ENCODE measurements at places on chromosomes 5 and 9.

DNA sequence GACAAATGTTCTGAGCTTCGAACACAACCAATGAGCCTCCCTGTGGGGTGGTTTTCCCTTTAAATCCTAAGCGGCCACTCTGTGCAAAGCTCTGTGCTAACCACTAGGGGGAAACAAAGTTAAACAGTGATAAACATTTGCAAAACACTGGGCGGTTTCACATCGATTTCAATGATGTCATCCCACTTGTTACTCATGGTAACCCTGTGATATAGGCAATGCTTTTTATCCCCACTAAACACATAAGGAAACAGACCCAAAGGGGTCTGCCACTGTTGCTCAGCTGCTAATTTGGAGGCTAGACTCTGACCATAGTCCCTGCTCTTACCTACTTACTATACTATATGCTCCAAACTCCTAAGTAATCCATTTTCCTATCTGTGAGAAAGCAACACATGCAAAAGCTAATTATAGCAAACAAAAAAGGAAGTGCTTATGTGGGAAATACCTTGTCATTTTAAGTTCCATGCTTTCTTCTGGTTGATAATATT, 57.3 kb downstream of the PTPN3 start:
- peak; percentile 43 for DNase-seq

- no peak for DNase-seq
Observed at GRCh38 chr5:58294598-58295305, 165.1 kb downstream of the PLK2 start.

- DNase-seq, result no peak
Observed at GRCh38 chr9:18379073-18379811, 94.7 kb upstream of the ADAMTSL1 start.

DNA sequence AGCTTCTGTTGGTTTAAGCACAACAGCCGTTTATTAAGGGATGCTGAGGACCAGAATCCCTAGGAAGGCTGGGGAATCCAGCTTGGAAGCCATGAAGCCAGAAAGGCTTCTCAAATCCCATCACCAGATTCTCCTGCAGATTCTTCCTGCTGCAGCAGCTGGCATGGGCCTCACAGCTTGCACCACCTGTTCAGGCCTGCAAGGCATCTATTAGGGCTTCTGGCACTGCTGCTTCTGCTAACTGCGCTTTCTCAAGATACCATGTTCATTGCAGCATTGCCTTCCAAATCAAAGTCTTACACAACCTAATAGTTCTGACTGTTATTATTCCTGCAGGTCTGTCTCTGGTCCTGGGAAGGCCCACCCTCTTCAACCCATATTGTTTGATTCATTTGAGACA, 51.2 kb upstream of the ZNF366 start:
- DNase-seq, result no peak

DNA sequence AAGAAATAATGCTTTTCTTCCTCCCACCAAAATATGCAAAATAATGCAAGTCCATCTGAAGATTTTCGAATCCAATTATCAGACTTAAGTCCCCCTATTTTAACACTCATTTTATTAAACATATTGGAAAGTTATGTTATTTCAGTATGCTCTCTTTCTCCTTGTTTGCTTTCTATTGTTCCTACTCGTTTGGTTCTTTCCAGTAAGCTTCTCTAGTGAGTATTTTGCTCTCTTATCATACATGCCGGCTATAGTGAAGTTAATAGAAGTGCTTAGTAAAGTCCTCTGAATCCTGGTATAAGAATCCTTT, 517 bp downstream of the ALDH1A1 start:
- DNase-seq, result no peak

DNA sequence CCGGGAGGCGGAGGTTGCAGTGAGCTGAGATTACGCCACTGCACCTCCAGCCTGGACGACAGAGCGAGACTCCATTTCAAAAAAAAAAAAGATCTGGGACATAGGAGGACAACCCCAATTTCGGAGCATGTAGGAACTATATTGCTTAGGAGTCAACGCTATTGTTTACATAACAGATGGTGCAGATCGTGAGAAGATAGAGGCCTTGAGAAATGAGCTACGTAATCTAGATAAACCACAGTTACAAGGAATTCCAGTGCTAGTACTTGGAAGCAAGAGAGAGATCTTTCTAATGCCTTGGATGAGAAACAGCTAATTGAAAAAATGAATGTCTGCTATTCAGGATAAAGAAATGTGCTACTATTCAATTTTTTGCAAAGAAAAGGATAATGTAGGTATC, 20.3 kb downstream of the TBC1D2 start:
- no peak for DNase-seq
